ENCODE measurements at places on chromosomes 7 and 10.

DNA sequence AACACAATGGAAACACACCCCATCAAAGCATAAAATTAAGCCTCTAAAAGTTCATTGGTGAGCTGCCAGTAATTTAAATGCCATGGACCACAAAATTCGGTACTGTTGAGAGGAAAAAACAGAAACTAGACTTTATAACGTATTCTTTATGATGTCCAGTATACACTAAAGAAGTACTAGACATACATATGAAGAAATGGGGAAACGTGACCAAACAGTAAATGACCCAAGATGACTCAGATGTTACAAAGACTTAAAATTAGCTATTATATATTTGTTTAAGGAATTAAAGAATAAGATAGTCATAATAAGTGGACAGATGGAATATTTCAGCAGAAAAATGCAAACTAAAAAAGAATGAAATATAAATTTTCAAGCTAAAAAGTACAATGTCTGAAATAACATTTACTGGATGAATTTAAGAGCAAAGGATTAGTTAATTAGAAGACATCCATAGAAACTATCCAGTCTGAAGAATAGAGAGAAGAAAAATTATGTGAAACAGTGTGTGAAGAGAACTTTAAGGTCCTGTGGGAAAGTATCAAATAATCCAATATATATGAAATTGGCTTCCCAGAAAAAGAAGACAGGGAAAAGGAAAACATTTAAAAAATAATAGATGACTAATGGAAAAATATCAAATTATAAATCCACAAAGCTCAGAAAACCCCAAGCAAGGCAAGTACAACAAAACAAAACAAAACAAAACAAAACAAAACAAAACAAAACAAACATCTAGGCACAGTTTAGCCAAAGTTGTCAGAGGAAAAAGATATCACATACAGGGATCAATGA is 69.4 kb downstream of the SAMD9 start:
- no peak for DNase-seq

GRCh38 chr7:151371266-151371665 is 29.7 kb downstream of the NUB1 start:
- DNase-seq: no peak

DNA sequence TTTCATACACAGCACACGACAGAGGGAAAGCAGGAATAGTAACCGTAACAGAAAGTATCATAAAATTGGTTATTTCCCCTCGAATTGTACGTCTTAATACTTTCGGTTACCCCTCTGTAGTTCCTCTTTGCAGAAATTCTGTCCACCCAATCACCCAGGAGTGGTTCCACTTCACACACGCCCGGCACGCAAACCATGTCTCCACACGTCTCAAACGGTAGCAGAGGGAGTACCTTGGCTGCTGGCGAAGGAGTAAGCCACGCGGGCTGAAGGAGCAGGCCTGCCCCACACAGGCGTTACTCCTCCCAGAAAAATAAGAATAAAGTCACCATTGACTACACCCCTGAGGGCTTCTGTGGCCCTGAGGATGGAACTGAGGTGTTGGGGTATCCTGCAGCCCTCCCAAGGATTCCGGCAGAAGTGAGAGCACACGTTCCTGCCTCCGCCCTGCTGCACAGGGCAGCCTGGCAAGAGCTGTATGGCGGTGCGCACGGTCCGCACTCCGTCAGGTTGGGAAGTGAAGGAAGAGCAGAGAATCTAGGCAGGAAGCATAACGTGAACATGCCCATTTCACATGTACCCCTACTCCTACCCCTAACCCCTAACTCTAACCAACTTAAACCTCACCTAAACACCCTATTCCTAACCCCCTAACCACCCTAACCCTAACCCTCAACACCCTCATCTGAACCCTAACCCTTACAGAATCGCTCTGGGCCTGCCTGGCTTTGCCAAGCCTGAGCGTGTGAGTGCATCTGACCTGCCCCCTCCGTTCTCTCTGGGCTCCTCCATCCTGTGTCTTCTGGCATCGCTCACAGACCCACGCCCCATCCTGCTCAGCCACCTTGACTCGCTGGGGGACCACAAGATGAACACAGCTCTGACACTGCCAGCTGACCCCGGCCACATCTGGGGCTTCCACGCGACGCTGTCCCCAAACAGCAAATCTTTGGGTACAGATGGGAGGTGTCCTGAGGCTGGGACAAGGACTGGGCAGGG is 18.2 kb downstream of the GPR146 start:
- DNase-seq: no peak

- no peak for DNase-seq
These were observed 222.9 kb upstream of the KMT2E start for GRCh38 chr7:104791080-104791479.

DNA sequence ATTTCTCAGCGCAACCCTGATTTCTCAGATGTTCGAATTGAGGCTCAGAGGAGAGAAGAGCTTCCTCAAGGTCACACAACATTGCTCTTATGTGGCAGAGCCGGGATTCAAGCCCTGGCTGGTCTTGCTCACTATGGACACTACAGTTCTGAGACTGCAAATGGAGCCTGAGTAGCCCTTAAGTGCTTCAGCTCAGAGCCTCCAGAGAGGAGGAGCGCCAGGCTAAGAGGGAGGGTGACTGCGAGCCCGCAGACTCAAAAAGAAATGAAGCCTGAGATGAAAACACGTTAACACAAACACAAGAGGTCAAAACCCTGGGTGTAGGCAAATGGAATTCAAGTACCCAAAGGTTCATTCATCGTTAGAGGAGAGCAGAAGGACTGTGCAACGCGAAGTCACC is 13.9 kb downstream of the ARHGAP22 start:
- no peak for DNase-seq

- DNase-seq: no peak
These were observed 152.0 kb upstream of the SLC13A1 start for GRCh38 chr7:123351516-123352505.

DNA sequence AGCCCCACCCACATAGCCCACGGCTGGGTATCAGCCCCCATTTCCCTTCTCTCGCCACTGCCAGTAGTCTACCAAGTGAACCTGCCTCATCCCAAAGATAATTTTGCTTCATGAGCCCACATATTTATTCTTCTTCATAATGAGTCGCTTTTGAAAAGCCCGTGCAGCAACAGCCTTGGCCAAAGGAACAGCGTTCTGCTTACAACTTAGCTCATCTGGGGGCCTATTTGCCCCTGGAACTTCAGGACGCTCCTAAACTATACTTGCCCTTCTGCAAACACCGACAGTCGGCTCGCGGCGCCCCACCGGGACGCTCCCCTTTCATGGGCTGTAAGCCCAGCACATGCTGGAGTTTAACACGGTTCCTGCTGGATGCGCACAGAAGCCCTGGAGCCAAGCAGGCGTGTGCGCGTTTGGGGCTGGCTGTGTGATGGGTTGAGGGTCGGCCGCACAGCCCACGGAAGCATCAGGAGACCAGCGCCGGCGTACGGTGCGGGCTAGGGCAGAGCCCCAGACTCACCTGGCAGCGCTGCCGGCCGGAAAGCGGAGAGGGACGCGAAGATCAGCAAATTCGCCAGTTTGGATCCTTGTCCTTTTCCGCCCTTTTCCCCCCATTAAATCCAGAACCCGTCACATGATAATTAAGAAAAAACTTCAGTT is 370 bp downstream of the TMEM60 start:
- DNase-seq: no peak

GRCh38 chr7:150450491-150451001 is at the start of gene GIMAP8:
TSS of gene GIMAP8 (plus strand) at chr7:150450630. CDS start at chr7:150466699, 16,069 bp downstream.
- DNase-seq: no peak

GRCh38 chr7:138396251-138397070 is 63.6 kb upstream of the TRIM24 start:
- DNase-seq: no peak

DNA sequence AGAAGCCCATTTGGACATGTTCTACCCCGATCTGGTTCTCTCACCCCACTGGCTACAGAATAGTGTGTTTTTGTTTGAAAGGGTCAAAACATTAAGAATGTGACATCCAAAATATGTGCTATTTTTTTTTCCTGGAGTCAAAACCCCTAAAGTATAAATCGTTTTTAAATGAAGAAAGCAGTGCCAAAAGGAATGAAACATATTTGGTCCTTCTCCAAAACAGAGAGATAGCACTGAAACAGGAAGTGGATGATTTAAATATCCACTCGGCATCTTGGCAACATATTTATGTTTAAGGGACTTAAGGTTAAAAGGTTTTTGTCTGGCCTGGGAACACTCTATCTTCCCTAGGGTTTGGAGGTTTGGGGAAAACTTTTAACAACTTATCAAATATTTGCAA is 32.3 kb downstream of the CALD1 start:
- DNase-seq: no peak

GRCh38 chr7:82821037-82821436 is 341.6 kb downstream of the PCLO start:
- no peak for DNase-seq

DNA sequence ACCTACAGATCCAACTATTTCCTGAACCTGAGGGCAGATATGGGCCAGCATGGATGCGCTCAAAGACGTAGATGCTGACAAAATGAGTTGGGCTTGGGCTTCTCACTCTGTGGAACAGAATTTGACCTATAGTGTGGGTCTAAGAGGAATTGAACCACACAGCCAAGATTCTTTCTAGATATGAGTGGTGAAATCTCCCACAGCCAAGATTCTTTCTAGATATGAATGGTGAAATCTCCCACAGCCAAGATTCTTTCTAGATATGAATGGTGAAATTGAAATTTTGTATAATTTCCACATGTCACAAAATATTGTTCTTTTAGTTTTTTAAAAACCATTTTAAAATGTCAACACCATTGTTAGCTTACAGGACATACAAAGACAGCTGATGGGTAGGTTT is 215.4 kb upstream of the LRGUK start:
- no peak for DNase-seq

GRCh38 chr7:47816647-47817046 is 131.6 kb downstream of the PKD1L1 start:
- no peak for DNase-seq

GRCh38 chr10:86078639-86079035 is 288.0 kb downstream of the GRID1 start:
- no peak for DNase-seq

DNA sequence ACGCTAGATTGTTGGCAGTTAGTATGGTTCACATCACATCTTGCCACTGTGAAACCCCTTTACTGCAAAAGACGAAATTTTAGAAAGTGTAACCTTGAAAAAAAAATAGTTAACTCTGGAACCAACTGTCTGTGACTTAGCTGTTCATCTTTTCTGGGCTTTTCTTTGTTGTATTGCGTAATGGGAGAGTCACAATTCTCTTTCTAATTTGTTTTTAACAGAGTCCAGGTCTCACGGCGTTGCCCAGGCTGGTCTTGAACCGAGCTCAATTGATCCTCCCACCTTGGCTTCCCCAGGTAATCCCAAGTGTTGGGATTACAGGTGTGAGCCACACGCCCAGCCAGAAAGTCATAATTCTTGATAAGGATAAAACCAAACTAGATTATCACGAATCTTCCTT is 14.5 kb downstream of the UBE3C start:
- DNase-seq: no peak

DNA sequence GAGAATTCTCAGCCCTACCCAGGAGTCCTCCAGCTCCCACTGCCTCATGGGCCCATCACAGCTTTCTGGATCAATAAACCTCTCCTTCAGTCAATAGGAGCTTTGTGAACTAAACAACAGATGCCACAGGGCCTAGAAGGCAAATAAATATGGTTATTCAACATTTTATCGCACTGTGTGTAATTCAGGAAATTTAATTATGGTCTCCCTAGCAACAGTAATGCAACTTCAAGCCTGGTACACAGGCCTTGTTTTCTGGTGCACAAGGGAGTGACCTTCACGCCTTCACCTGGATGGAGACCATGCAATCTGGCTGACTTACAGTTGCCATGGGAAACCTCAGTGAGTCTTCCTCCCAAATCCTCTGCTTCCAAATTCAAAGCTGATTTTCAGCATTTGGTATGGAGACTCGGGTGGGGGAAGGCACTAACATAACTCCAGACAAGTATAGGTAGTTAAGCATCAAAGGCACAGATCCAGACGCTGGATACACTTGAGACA is 441.0 kb upstream of the NPVF start:
- no peak for DNase-seq

DNA sequence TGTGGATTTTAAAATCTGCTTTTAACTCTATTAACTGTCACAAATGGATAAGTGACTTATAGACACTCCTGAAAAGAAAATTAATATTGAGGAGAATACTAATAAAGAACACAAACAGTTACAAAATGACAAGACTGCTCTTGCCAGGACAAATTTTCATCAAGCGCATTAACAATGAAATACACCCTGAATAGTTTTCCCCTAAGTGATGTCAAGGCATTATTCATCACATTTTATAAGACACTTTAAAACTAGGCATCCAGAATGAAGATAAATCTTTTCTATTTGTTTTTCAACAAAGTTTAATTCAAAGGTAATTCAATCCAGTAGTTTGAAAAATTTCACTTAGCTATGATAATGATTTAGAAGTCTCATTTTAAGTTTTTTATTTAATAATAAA is 110.5 kb upstream of the SEC61G start:
- no peak for DNase-seq

- no peak for DNase-seq
These were observed 272.1 kb upstream of the FOXK1 start for GRCh38 chr7:4409946-4410345.

GRCh38 chr7:128357217-128357613 is 4.3 kb downstream of the PRRT4 start:
- no peak for DNase-seq

GRCh38 chr10:86356296-86356695 is 10.3 kb downstream of the GRID1 start:
- DNase-seq: no peak
